Spleen (tissue), 13 donors: ENCODE measurements at places on chromosomes 6 and 20.
A peak's percentile ranks its signal among the peaks of the same experiment; 100 is the strongest.

GRCh38 chr20:46774236-46774635, 64.8 kb downstream of the SLC2A10 start:
- no peak for DNase-seq

DNA sequence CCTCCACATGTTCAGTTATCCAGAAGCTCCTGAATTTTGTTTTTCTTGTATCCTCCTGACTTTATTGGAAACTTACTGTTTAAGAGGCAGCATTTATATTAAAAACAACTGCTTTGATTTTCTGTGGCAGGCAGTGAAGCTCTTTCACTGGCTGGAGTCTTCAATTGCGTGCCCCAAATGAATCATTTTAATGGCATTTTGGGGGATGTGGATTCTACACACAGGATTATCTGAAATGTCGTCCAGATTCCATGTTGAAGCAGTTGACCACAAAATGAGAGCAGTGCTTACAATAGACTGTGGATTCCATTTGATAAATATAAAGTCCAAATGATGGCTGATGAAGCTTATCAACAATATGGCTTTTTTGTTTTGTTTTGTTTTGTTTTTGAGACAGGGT, 41.0 kb upstream of the HIVEP1 start:
- no peak for DNase-seq

DNA sequence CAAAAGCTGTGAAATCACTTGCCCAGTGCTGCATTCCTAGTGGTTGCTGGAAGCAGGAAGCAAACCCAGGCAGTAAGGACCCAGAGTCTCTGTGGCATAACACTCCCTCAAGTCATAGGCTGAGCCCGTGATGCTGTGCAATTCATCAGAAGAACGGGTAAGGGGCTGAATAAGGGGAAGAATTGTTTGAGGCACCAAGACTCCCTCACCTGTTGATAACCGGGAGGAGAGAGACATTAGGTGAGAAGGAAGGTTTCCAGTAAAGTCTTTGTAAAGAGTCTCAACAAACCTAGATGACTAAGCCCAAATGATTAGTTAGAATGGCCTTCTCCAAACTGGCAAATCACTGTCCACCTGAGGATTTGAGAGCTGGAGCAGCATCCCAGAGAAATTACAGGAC, 18.3 kb downstream of the ENPP3 start:
- no peak for DNase-seq

DNA sequence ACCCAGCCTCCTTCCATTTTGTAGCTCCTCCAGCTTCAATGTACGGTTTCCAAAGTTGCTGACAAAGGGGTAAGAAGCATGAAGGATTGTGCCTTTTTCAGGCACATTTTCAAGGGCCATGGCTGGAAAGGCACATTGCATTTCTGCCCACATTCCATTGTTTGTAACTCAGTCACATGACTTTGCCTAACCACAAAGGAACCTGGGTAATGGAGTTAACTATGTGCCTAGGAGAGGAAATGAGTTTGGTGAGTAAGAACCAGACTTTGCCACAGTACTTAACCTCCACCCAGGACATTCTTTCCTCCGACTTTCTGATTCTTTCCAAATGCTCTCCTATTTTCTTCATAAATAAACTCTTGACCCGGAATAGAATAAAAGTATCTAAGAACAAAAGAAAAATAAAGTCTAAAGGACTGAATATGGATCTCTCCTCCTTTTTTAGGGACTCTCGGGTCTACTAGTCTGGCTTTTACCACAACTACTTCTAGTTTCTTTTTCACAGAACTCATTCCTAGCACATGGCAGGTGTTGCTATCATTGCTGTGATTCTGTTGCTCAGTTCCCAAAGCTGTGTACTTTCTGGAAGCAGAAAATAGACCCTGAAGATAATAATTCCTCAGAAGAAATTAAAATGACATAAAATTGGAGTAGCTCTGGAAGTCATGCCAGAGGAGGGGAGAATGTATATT, 81.5 kb upstream of the ISM1 start:
- no peak for DNase-seq

DNA sequence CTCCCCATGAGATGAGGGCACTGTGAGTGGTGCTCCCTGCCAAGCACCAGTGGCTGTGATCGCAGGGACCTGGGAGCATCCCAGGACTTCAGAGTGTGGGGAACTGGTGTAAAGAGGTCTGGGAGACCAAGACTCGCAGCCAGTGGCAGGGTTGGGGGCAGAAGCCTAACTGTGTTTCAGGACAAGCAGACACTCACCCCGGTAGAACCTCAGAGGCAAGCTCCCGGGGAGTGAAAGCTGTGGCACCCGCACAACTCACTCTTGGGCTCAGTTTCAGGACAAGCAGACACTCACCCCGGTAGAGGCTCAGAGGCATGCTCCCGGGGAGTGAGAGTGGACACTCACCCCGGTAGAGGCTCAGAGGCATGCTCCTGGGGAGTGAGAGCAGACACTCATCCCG, 112.8 kb downstream of the ASXL1 start:
- DNase-seq: no peak

GRCh38 chr6:152380351-152380767, 256.8 kb downstream of the SYNE1 start:
- no peak for DNase-seq

DNA sequence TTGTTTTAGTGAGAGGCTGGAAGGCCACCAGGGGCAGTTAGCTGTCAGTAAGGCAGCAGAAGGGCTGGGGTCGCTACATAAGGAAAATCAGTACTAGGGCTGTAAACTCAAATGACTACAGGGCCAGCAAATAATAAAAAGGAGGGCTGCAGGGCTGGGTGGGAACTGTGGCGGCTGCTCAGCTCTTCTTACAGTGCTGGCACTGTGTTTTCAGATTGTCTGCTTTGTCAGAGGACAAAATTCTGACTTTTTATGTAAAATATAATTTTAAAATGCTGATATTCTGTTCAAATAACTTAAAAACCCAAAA, 23.2 kb downstream of the HLA-A start:
- DNase-seq: no peak

- DNase-seq: no peak
Observed at GRCh38 chr6:136628996-136629395, 78.8 kb upstream of the MAP7 start.

- DNase-seq: peak; percentile 52
Observed at GRCh38 chr6:3321042-3321441, 62.3 kb downstream of the PSMG4 start.

DNA sequence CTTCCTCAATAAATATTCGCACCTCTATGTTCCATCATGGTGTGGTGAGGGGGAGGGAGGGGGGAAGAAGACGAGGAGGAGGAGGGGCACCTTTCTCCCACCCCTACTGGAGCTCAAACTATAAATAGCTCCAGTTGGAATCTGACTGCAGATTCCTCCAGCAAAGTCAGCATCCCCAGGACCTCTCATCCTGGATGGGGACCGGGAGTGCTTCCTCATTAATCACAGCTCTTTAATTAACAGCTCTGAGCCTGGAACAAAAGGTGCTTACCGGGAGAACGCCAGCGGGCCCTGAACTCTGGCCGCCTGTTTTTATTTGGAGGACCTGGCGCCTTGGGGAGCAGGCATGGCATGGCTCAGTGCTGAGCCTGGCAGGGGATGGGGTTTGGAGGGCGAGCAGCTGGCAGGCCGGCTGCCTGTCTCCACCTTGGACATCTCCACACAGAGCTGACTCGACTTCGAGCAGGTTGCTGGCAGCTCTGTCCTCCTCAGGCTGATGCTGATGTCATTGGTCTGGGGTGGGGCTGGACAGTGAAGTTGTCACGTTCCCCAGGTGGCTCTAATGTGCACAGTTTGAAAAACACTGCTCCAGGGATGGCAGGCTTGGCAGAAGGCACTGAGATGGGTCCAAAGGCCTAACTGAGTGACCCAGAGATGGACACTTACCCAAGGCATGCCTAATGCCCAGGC, 180.4 kb downstream of the DHX35 start:
- no peak for DNase-seq

GRCh38 chr20:23374441-23374840, 12.5 kb downstream of the GZF1 start:
- no peak for DNase-seq

- no peak for DNase-seq
Observed at GRCh38 chr6:132443206-132443605, 41.9 kb upstream of the MOXD1 start.

DNA sequence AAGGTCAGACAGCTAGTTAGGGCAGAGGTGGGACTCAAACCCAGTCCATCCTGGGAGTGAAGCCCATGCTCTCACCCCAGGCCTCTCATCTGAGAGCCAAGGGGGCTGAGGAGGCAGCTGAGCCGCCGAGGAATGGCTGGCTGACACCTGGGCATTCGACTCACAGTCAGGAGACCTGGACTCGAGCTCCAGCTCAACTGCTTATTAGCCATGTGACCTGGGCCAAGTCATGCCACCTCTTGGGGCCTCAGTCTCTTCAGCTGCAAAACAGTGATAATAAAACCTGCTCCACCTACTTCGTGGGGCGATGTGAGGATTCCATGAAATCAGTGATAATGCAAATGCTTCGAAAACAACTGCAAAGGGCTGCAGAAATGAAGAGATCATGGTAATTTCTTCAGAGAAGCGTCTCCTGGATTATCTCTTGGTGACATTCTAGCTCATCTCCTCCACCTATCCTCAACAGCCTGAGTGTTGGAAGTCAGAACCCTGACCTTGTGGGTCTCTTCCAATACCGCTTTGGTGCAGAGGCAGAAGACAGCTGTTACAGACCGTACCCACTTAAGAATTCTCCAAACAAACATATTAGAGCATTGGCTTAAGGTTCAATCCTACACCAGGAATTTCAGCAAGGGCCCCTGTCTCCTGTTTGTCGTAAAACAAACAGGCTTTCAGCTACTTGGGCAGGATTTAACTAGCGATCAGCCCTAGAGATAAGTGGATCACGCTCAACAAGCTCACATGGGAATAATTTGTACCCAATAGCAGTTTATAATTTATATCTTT, 60.0 kb upstream of the PIM1 start:
- DNase-seq: no peak

DNA sequence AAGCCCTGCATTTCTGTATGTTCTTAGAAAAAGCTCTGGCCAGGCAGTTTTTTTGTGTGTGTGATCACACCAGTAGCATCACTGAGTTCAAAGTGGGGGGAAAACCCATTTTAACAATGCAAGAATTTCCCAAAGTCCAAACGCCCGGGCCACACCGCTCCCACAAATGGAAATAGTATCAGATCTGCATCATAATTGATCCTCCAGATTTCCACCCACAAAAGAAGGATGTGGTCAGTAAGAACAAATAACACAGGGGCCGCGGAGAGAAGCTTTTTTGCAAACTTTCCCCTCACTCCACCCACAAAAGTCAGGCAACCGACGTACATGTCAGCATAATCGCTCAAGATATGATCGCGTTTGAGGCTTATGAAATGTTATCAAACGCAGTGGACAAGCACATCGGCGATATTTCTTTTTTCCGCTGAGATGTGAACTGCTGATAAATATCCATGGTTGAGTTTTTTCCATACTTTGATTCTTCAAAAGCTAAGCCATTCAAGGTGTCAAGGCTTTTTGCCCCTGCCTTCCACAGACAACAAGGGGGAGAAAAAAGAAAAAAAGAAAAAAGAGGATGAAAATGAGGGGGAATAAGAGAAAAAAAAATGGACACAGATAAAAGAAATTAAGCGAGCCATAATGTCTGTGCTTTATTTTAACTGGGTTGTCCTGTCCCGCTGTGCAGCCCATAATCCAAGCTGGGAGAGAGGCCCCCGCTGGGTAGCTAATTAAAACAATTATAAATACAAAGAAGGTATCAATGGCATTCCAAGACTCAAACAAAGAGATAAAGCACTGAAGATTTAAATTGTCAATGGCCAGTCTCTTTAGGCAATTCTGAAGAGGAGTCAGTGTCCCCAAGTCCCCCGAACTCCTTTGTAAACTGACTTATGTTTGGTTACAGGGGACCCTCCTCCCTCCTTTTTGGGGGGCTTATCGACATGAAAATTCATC, 143.5 kb downstream of the ZFP64 start:
- DNase-seq: no peak

- DNase-seq: no peak
Observed at GRCh38 chr6:22444330-22444729, 125.0 kb upstream of the HDGFL1 start.
